Fibroblast of pulmonary artery (primary cell): ENCODE measurements at places on chromosomes 7 and 10.
A peak's percentile ranks its signal among the peaks of the same experiment; 100 is the strongest.

- DNase-seq, result peak; percentile 95
Measured at GRCh38 chr7:66250711-66251110, 45.6 kb downstream of the TPST1 start.

- no peak for DNase-seq
Measured at GRCh38 chr7:5594616-5595544, 171.2 kb upstream of the TNRC18 start.

- DNase-seq, result no peak
Measured at GRCh38 chr10:119283387-119283786, 76.0 kb downstream of the GRK5 start.

DNA sequence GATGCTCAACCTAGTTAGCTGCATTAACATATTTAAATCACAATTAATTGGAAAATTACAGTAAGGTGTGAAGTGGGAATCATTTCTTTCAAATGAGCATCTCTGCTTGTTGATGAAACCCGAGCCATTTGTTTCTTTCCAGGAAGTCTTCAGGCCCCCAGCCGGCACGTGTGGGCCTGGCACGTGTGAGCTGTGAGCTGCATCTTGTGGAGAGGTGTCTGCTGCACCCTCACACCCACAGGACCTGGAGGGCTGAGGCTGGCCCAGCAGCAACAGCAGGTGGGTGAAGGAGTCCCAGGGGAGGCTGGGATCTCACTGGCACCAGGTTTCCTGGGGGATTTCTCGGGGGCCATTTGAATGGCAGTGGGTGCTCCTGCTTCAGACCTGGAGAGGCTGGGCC, 372.5 kb upstream of the MKI67 start:
- DNase-seq, result no peak

- peak; percentile 80 for DNase-seq
Measured at GRCh38 chr7:68699090-68699711, 899.1 kb upstream of the AUTS2 start.

DNA sequence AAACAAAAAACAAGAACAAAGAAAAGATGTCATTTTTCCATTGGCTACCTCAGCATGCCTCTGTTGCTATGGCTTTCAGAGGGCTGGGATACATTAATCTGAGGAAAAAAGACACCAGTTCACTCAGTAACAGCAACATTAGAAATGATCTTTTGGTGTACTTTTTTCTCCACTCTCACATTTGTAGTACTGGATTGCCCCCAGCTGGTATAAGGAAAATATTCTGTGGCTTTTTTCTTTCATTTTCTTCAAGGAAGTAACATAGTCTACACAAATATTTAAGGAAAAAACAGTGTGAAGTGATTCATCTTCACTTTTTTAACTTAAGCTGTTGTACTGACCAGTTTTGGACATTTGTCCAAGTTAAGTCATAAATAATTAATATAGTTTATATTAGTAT, 482.3 kb downstream of the SORCS1 start:
- peak; percentile 8 for DNase-seq

DNA sequence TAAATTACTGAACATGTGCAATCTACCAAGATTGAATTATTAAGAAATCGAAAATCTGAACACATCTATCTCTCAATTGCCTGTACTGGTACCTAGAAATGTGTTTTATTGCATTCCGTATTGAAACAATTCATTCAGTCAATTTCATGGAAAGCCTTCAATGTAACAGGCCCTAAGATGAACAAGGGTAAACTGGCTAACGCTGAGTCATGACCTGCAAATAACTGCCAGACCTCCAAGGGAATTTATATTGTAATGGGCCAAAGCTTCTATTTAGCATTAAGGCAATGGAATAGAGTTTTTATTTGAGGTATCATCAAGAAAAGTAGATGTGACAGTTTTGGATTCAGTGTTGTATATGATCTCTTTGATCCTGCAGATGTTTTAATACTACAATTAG, 49.9 kb upstream of the CD36 start:
- peak; percentile 10 for DNase-seq

DNA sequence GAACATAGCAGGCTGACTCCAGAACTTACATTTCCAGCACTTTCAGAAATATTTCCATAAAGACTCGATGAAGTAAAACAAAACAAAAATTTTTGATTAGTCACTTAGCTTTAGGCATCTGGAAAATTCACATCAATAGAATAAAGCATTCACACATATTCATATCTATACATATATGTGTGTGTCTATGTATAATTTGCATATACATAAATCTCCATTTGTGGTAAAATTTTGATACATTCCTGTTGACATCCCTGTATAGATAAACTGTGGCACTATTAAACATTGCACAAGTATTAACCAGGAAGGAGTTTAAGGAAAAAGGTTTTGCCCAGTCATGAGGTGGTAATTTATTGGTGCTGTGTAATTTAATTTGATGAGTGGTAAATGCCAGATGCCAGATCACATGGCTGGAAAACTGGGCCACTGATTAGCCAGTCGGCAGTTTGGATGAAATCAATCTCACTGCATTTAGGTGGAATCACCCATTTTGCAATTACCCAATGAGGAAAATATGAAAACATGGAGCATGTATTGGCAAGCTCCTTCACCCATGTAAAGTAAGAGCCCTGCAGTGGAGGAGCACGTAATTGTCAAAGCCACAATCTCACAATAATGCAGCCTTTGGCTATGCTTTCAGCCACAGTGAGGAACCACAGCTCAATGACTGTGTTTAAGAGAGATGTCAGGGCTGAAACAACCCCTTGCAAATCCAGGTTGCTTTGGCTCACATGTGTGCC, 294.6 kb downstream of the RNLS start:
- DNase-seq, result no peak

DNA sequence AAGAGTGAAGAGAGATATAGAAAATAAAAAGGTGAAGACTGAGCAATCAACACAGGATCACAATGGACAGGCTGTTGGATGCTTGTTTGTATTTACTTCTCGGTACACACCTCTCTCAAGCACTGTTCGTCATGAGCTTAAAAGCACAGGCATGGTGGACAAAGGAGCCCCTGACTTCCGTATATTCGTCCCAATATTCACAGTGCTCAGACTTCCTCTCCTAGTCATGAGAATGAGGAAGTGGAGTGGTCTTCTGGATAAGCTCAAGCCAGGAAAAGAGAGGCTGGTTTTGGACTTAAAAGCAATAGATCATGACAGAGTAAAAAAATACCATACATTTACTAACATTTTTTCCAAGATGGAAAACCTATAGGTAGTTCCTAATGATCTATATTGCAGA, 172.5 kb downstream of the SORCS1 start:
- no peak for DNase-seq

DNA sequence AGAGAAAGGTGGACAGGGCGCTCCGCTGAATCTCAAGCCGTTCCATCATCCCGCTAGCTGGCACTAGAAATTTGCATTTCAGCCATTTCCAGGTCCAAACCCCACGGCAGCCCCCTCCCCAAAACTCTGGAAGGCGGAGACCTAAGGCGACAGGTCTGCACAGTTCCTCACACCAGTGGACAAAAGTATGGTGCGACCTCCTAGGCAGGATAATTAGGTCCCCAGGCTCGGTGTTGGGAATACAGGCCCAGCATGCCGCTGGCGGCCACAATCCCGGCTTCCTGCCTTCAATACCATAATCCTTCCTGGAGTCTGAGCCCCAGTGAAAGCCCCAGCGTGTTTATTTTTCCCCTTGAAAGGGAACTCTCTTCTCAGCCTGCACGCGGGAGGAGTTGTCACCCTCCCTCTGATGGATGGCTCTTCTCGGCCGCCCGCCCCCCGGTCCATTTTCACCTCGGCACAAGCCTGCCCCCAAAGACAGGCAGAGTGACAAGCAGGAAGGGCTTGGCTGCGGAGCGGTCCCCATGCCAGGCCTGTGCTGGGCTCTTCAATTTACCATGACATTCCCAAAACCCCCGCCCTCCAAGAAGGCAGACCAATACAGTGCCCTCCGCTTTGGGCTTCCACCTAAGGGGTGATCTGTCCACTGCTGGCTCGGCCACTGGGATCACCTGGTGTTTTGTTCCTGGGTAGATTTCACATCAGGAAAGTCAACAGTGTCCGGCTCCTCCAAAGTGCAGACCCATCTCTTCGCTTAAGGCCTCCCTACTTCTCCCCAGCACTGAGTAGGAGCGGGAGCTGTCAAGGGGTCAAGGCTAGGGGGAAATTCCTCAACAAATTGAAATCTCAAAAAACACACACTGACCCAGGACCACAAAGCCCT, 2.2 kb downstream of the FGFR2 start:
- DNase-seq, result no peak

DNA sequence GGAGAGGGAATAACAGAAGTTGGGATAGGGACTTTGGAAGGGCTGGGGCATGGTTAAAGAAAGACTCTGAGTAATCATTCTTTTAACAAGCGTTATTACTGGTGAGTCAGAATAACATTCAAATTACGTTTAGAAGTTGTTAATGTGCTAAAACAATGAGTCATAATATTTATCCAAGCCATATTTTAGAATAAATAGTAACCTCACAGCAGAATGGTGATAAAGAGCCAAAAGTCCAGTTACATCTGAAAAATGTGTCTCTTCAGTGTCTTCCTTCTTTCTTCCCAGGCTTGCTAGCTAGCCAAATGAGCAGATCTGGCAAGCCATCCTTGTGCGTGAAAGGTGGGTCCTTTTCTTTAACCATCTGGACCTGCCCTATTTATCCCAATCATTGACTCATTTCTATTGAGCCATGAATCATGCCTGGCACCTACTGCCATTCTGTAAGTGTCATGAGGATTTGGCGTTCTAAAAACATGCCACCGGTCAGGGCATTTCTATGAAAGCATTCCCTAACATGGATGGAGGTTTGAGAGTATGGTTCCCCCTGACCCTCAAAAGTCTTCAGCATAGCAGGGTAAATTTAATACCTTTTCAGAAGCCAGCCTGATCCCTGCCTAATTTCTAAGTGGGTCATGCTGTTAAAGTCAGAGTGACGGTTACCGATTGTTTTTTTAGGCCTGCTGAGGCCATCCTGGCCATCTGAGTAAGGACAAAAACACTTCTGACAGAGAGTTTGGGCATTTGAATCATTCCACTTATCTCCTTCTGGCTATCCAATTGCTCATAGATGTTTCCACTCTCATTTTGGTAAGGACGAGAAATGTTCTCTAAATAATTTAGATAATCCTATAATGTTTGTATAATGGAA, 26.9 kb downstream of the MYPN start:
- DNase-seq, result peak; percentile 68

DNA sequence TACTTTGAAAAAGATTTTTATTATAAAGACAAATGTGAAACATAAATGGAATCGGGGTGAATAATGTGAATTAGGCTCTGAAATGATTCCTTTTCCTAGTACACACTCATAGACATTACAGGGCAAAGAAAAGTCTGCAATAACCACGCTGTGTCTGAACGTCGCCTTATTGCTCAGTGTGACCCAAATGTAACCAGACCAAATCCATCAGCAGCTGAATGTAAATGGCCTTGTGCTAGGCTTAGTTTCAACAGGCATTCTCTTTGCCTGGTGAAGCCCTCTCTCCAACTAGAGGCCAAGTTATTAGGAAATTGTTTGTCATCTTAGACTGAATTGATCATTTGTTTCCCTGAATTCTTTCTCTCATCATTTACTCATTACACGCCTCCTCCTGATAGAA, 225.5 kb downstream of the CHCHD3 start:
- DNase-seq, result no peak

GRCh38 chr10:22489975-22490374, 144.7 kb downstream of the SPAG6 start:
- no peak for DNase-seq

DNA sequence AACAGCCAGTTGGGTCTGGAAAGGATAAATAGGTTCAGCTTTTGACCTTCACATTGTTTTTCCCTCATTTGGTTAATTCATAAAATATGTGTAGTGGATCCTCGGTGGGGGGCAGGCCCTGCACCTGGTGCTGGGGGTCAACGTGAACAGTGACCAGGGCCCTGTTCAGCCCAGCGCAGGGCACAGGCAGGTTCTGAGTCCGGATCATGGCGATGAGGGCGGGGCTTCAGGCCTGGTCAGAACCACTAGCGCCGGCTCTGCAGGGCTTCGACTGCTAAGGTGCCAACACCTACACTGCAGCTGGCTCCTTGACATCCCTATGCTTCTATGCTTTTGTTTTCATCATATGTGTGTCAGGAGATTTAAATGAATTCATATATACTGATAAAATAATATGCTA, 177.7 kb downstream of the CXCL12 start:
- no peak for DNase-seq

DNA sequence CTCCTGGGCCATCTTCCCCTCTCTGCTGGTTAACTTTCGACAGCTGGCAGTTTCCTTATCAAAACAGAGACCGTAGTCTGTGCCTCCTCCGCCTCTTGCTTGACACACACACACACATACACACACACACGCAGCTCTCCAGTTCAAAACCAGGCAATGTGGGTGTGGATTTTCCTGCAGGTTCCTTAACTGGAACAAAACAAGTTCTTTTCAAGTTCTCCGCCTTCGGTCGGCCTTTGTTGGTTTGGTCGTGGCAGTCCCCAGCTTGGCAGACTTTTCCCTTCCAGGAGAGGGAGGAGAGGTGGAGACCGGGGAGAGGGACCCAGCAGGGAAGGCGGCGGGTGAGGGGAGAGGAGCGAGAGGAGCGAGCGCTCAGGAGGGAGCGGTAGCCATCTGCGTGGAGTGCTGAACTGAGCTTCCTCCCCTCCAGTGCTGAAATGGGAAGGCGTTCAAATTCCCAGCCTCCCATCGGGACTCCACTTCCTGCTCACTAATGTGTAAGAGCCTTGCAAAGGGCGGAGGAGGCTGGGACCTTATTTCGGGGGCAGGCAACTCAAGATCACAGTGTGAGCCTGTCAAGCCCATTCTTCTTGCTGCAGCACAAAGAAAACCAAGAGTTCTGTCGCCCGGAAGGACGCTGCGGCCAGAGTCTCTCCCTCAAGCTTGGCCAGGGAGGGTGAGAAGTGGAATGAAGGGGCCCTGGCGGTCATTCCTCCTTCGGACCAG, 120.6 kb downstream of the PRPF18 start:
- peak; percentile 97 for DNase-seq

DNA sequence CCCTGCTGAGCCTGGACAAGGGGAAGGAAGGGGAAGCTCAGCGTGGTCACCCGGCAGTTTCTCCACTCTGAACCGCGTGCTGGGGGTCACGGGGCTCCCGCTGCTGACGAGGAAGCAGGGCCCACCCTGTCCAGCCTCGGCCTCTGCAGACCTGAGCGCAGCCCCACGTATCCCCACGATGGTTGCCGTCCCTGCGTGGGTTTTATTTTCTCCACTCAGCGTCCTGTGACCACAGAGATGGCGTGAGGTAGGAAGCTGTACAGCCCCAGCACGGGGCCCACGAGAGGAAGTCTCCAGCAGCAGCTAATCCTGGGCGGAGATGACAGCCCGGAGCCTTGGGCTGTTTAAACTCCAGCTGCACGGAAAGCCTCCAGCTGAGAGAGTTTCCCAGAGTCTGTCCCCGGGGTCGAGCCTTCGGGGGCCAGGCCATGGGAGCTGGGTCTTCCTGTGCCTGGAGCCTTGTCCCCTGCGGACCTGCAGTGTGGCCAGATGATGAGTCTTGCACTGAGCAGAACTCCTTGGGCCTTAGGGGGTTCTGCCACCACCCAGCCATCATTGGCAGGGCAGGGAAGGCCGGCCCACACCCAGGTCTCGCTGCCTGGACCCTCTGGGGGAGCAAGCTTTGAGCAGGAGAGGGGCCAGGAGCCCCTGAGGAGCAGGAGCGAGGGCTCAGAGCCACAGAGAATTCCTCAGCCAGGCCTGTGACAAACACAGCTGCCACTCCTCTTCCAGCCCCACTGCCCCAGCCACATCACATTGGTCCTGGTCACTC, 72.8 kb upstream of the FAM20C start:
- no peak for DNase-seq

- DNase-seq, result no peak
Measured at GRCh38 chr7:96989241-96989858, 16.0 kb upstream of the DLX6 start.
